Activated CD8-positive, alpha-beta memory T cell treated with anti-CD3 and anti-CD28 coated beads, Interleukin-2, amount 50 U/mL, for 48 hours (primary cell): ENCODE measurements at places on chromosomes 7 and 10.

DNA sequence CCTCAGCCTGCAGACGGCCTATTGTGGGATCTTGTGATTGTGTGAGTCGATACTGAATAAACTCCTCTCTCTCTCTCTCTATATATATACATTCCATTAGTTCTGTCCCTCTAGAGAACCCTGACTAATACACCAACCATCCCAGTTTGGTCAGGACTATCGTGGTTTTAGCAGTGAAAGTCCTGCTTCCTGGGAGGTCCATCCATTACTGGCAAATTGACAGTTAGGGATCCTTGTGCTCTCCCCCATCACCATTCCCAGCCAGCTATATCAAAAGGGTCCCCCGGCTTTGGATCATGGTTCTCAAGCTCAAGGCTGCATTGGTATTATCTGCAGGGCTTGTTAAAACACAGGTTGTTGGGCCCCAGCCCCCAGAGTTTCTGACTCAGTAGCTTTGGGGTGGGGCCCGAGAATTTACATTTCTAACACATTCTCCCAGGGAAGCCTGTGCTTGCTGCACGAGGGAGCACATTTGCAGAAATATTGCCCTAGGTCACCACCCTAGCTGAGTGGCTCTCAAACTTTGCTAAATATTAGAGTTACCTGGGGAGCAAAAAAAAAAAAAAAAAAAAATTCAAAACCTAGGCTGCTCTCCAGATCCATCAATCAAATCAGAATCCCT is 899.1 kb upstream of the AUTS2 start:
- no peak for DNase-seq

GRCh38 chr10:113853578-113854012 is 287 bp downstream of the DCLRE1A start:
- no peak for DNase-seq

DNA sequence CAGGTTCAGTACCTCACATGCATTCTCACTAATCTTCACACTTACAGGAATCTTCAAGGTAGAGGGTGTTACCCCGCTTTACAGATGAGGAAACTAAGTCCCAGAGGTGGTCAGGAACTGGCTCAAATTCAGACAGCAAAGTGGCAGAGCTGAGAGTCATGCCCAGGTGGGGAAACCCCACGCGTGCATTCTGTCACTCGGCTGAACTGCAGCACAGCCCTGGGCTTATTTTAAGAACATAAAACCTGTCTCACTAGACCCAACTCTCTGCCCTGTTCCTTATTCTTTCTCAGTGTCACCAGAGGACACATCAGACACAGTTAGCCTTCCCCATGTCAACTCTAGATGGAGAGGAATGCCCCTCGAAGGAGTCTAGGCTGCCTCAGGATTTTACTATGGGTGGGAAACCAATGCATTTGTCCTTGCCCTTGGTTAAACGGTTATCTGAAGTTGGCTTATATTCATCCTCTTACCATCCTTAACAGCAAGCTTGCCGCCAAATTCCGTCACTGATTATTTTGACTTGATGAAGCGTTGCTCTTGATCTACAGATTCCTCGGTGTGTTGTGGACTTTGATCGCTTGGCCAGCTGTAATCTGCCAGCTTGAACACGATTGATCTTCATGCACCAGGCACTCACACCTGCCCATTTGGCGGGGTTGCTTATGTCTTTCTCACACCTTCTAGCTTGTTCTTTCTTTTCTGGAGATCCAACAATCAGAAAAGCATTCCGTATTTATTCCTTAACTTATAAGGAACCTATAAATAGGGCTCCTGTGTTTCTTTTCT is 627.9 kb downstream of the SDK1 start:
- DNase-seq = no peak

- no peak for DNase-seq
These were observed 792.9 kb upstream of the GHITM start for GRCh38 chr10:83346266-83346910.

DNA sequence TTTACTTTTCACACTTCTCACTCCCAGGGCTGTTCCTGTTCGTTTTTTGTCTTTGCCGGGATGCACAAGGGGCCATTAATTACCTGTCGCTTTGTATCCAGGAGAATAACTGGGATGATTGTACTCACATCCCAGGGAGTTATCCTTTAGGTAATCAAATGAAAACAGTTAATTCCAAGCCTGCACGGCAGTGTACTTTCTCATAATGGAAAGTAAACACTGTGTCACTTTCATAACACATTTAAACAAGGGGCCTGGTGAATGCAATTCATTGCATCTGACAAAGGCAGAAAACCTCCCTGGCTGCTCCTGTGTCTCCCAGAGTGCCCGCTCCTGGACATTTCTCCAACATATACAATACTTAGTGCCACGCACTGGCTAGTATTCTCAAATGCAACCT is 138.7 kb upstream of the CELF2 start:
- DNase-seq = no peak

DNA sequence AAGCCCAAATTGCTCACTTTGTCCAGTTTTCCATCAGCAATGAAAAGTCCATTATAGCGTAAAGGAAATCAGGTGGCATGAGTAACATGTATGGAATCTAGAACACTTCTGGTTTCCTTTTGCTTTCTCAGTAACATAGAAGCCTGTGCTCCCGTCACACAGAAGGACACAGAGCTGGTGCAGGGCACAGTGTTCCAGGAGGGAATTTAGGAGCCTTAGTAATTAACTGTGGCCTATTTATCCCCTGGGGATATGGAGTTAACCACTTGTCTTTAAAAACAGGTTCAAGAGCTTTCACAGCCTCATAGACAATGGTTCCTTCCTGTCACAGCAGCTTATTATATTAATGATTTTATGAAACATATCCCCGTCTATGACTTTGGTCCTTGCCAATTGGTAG is 189.9 kb downstream of the NEBL start:
- no peak for DNase-seq

DNA sequence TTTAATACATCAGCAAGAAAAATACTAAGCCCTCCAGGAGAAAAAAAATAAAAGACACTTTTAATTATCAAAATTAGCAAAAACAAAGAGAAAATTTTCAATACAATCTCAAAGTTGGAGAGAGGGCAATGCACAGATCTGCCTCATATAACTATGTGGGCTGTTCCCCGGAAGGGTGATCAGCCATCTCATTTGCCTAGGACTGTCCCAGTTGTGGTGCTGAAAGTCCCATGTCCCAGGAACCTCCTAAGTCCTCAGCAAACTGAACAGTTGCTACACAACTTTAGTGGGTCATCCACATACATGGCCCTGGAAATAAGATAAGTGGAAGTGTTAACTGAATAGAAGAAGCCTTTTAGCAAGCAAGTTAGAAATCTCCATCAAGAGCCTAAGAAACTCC is 14.4 kb downstream of the CFAP70 start:
- no peak for DNase-seq

- DNase-seq = no peak
These were observed 103.1 kb upstream of the CABCOCO1 start for GRCh38 chr10:61559615-61560014.

- peak; percentile 72 for DNase-seq
These were observed 604.9 kb downstream of the LRMDA start for GRCh38 chr10:76036111-76036940.

DNA sequence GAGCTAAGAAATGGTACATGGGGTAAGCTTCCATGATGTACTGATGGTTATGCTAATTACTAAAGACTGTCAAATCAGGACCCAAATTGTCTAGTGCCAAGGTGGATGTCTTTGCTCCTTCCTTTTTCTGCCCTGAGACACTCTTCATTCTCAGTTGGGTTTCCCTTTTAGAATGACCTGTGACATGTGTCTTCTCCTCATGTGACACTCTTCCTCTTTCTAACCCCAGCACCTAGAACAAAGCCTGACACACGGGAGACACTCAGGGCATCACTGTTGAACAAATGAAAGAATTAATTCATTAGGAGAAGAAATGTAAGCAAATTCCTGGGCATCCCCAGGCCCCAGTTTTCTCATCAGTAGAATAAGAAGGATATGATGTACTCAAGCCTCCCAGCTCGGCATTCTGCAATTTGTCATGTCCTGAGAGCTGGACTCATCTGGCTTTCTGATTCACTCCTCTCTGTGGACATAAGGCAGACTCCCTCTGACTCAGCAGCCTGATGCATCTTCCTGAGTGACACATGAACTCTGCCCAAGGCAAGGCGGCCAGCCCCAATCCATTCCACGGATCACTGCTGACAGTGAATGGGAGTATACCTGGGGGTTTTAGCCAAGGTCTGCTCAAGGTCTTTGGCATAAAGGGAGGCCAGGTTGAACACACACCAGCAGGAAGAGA is 473.8 kb downstream of the KCNMA1 start:
- no peak for DNase-seq

DNA sequence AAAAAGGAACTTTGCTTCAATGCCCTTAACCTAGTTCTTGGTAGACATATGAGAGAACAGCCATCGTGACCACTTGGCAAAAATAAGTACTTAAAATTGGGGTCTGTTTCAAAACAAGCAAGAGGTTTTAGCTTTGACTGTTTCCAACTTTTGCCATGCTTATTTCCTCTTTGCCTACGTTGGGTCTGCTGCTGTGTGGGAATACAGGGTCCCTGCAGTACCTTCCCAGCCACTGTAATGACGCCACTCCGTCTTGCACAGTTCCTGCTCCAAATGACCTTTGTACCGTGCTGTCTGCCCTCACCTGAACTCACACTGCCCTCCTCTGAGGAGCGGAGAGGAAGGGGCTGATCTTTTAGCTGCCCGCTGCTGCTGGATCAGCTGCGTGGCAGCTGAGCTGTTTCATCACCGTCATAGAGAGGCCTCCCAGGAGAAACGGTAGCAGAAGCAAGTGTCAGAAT is 133.1 kb downstream of the MAPK8 start:
- peak; percentile 38 for DNase-seq

- DNase-seq = no peak
These were observed 260.2 kb upstream of the BMPER start for GRCh38 chr7:33645104-33645503.

GRCh38 chr10:65570143-65571010 is 1355.5 kb upstream of the LRRTM3 start:
- DNase-seq = no peak

GRCh38 chr7:103613655-103614642 is 167.9 kb upstream of the SLC26A5 start:
- no peak for DNase-seq

DNA sequence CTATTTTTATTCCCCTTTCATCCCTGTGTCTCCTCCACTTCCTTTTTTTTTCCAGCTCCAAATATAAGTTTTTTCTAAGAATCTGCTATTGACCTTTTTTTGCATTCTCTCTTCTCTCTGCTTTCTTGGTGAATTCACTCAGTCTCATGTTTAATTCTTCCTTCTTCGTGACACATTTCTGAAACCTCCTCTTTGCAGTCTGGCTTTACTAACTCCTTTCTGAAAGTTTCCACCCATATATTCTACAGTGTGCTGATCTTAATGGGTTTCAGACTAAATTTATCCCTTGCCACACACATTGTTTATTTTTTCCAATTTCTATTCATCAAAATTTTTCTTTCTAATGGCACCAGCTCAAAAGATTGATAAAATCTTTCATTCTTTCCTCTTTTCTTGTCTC is 47.8 kb upstream of the CALD1 start:
- no peak for DNase-seq

GRCh38 chr10:130010653-130011052 is 46.6 kb upstream of the EBF3 start:
- DNase-seq = no peak

DNA sequence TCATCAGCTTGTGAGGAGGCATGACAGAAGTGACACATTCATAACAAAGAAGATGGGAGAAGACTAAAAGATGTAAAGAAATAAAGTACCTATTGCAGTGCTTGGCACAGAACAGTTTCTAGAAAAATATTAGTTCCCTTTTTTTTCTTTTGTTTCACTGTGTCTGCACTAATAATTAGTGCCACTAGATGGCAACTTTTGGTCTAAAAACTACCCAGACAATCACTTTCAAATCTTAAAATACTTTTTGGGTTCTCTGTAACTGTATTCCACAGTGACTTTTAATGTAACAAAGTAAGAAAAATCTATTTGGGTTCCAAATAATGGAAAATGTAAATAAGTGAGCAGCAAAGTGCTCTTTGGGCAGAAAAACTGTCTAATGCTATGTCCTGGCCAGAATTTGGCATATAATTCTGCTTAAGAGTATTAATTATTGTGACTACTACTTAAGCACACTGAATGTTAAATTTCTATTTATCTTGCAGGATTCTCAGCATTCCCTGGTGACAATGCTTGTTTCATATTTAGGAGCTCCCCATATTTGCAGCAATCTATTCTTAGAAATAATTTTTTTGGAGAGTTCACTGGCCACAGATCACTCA is 134.8 kb upstream of the KIF5B start:
- no peak for DNase-seq

- DNase-seq = no peak
These were observed 89.1 kb upstream of the HABP2 start for GRCh38 chr10:113463777-113464176.

DNA sequence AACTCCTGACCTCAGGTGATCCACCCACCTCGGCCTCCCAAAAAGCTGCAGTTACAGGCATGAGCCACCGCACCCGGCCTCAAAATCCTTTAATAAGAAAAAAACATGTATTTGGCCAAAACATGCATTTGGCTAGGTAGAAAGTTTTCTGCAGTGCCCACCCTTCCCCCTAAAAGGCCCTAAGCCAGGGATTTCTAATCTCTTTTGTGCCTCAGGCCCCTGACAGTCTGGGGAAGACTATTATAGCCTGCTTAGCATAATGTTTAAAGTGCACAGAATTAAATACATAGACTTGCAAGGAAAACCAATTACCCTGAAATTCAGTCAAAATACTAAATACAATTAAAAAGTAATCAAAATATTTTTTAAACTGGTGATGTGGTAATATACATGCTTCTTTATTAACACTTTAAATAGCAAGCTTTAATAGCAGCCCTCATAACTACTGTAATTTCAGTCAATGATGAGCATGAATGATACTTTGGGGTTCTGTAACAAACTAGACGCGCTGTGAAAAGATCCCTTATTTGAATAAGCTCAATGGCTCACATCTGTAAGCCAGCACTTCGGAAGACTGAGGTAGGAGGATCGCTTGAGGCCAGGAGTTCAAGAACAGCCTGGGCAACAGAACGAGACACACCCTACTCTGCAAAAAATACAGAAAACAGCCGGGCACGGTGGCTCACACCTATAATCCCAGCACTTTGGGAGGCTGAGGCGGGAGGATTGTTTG is 29.9 kb downstream of the SPDYE6 start:
- DNase-seq = no peak

GRCh38 chr10:97498841-97499560 is at the start of gene UBTD1:
Gene UBTD1, plus strand, starts transcription at chr10:97498924. Its CDS starts 280 bp downstream, at chr10:97499204.
- DNase-seq = peak; percentile 70
